ENCODE measurements at places on chromosomes 4 and X.

- no peak for DNase-seq
Measured at GRCh38 chr4:72076562-72076961, 44.8 kb downstream of the NPFFR2 start.

- DNase-seq = no peak
Measured at GRCh38 chrX:23389196-23389792, 54.6 kb downstream of the PTCHD1 start.

DNA sequence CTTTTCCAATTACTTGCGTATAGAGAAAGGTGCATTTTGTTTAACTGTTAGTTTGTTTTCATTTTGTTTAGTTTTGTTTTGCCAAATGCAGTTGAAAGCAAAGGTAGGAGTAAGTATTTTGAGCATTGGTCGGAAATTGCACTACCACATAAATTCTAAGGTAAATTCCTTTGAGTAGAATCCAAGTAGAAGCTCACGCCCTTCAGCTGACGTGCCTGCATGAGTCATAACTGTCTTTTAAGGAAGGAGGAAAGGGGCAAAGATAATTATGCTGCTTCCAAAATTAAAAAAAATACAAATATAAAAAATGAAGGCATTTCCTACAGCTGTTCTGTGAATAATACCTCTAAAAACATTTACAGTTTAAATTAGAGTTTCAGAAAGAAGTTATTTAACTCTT lies 110.2 kb upstream of the MYOZ2 start:
- no peak for DNase-seq

DNA sequence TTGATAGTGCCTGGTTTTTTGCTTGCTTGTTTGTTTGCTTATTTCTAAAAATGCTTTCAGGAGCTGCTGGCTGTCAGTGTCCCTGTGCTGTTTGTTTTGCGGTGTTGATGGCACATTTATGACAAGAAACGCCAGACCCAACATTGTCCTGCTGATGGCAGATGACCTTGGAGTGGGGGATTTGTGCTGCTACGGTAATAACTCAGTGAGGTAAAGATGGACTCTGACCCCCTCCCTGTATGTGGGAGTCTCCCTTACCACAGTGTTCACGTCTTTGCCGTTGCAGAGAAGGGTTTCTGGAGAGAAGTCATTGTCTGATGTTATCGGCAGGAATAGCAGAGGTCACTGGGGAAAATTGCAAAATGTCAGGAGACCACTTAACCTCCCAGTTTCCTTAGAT lies at the start of gene ARSH:
ARSH (plus strand) TSS at position 52 of the 400 bp plus-strand sequence; CDS start at position 119, 67 bp downstream.
- no peak for DNase-seq

- DNase-seq = no peak
Measured at GRCh38 chrX:42678133-42678532, 99.8 kb downstream of the PPP1R2C start.

DNA sequence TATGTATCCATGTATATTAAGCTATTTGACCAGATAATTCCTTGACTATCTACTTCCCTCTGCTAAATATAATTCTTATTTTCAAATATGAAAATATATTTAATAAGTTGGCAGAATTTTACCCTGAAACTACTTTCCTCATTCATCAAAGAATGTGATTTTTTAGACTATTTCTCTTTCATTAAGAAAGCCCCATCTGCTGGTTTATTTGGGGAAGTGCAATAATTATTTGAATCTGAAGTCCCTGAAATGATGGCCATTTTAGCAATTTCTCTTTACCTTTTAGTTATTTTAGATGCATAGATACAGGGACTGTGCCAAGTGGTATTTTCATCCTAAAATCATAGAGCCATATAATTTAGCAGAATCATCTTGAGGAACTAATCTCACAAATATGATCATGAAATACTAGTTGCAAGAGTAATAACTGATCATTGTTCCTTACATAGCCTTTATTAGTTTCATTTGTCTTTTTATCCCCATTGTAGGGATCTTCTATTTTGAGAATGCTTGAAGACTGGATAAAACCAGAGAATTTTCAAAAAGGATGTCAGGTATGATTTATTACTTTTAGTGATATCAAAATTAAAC lies 39.0 kb downstream of the ENPEP start:
- DNase-seq = no peak

DNA sequence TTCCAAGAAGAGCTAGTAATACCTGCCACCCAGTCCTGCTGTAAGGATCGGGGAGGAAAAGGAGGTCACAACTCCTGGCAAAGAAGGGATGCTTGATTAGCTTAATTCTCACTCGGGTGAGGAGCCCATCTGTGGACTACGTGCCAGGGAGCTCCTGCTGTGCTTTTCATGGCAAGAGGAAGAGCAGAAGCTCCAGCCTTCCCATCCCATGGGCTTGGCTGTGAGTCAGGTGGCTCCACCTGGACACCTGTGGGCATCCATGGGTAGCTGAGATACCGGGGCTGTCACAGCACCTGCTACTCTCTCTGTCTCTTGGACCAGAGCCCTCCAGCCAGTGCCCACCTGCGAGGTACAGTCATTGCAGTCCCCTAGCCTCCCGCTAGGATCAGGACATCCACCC lies 18.0 kb downstream of the CLNK start:
- no peak for DNase-seq

DNA sequence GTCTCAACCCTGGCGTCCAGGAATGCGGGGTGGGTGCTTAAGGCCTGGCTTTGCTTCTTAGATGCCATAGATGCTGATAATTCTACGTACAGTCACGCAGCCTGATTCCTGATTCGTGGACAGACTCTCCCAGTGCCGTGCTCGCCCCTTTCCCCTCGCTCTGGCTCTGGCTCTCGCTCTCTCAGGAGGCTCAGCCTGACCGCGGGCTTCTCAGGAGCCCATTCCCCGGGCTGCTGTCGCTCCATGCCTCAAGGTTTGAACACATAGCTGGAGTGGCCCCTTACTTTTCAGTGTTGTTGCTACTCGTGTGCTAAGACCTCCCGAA lies 59.2 kb upstream of the ZC4H2 start:
- no peak for DNase-seq

DNA sequence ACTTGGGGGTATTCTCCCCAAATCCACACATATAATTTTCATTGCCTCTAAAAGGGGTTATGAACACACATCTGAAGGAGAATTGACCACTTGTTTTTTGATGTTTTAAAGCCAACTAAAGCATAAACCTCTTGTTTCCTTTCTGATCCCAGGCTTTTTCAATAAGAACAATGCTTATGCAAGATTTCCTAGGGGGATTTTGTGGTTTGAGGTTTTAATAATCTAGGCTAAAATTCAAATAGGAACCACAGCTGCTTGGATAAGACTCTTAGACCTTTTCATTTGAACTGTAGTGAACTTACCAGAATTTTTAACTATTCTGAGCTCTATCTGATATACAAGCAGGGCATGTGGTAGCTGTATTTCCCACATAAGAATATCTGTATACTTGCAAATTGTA lies 651.1 kb downstream of the ANKRD50 start:
- no peak for DNase-seq

DNA sequence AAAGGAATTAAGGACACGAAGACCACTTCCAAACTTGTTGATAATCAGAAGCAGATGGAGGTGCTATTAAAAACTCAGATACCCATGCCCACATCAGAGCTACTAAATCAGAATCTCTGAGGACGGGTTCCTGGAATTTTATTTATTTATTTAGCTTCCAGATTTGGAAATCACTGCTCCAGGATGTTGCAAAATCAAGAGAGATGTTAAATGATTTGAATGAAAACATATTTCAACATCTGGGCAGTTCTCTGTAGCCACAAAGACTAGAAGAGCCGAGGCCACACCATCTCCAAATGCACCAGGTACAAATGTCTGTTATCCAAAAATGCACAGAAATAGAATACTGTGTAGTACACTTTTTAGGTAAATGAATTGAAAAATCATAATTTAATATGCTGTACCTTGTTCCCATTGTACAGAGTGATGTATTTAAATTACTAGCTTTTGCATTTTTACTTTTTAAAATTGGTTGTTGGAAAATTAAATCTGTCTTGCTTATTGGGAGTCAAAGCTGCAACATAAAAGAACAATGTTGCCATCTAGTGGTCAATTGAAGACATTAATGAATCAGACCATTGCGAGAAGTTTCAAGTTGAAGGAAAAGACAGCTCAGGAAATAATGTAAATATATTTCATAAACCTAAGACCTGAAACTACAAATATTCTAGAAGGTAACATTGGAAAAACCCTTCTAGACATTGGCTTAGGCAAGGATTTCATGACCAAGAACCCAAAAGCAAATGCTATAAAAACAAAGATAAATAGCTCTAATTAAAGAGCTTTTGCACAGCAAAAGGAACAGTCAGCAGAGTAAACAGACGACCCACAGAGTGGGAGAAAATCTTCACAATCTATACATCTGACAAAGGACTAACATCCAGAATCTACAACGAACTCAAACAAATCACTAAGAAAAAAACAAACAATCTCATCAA lies 151.3 kb upstream of the TTC29 start:
- no peak for DNase-seq

GRCh38 chrX:153875391-153876111 lies 10.4 kb downstream of the L1CAM start:
- peak; percentile 72 for DNase-seq

DNA sequence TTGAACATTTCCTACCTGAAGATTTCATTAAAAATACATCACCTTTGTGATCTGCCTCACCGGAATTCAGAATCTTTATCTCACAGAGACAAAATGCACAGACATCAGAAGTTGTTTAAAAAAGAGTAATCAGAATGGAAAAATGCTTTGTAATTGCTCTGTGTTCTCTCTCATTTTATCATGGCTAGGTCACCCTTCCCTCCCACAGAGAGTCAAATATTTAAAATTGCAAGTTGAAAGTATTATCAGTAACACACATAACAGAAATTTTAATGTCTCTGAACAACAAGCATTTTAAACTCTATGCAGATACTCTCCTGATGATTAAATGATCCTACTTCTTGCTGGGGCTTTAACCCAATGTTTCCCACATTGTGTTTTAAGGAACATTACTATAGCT lies 362.0 kb downstream of the CBLL2 start:
- DNase-seq = no peak

GRCh38 chrX:151009582-151009981 lies 26.4 kb downstream of the HMGB3 start:
- no peak for DNase-seq

DNA sequence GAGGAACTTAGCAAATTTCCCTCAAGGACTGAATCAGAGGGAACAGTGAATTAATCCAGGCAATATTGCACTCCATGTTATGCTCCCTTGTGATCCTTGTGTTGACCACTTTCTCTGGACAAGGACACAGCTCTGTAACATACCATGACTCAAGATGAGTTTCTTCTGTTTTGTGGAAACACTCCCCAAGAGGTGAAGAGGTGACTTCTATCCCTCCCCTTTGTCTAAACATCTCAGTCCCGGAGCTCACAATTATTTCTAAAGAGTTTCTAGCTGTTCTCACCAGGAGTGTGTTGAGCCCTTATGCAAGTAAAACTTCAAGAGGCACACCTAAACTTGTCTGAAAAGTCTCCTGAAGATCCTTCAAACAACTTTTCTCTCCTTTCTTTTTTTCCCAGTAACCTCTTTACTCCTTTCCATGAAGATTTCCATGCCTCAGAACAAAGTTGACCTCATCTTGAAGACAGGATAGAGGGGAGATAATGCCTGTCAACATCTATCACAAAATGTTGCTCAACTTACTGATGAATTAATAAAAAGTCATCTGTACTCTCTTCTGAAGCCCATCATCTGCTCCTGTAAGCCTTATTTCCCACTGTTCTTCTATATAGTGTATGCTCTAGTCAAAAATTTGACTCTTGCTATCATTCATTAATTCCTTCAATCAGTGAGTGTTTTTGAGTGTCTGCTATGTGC lies 429.1 kb downstream of the SPRY1 start:
- no peak for DNase-seq

GRCh38 chr4:101027721-101028120 lies 319.6 kb downstream of the PPP3CA start:
- DNase-seq = no peak

- no peak for DNase-seq
Measured at GRCh38 chr4:187903700-187904099, 91.9 kb upstream of the ZFP42 start.

- DNase-seq = no peak
Measured at GRCh38 chr4:38495446-38495845, 168.6 kb upstream of the KLF3 start.

DNA sequence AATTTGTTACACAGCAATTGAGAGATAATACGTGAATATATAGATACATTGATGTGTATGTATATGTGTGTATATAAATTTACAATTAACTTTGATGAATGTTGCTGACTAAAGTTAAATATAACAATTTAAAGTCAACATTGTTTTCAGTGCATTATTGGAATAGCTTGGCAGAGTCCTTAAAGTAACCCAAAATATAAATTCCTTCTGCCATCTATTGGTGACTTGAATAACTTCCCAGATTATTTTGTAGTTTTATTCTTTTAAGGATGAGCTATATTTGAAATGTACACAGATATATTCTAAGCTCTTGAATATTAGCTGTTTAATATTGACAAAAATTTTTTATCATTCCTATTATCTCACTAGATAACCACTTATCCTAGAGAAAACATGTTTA lies 298.2 kb upstream of the FSTL5 start:
- DNase-seq = no peak

DNA sequence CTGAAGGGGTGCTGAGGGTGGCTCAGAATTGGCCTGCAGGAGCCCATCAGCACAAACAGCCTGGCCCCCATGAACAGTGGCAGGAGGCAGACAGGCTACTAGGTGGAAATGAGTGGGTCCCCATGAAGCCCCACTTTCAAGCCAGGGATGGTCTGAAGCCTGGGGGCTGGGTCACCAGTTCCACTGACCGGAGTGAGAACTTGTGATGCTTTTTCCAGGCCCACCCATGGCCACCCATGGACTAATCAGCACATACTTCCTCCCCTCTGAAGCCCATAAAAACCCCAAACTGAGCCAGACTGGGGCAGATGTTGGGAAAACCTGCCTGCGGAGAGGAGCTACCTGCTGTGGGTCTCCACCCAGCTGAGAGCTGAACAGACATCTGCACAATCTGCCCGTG lies 284.1 kb downstream of the EVC2 start:
- DNase-seq = no peak

DNA sequence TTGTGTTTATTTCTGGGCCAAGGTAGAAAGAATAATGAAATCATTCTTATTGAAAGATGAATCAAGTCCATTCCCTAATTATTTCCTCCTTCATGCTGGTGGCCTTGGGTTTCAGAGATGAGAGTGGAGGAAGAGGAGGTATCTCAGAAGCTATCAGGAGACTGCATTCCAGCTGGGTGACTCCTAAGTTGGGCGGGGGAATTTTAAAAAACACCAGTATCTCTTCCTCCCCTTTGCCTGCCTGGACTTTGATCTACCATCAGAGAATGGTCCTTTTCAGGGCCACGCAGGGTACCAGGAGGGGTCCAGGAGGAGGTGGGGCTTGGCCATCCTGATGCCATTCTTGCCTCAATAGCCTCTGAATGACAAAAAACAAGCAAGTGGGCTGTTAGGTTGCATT lies 104.4 kb downstream of the ASMT start:
- no peak for DNase-seq

DNA sequence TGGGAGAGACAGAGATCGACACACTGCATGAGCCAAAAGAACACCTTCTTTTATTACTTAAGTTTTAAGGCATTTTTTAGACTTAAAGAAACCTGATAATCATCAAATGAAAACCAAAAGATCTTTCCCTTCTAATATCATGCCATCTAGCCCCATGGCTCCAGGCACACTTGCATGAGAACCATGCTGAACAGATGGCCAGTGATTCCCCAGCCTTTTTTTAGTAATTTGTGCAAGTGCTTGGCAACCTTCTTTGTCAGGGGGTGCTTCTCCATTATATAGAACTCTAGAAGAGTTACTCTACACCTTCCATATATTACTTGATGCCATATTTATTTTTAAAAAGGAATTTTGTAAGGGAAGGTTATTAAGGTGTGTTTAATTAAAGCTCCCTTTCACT lies 182.2 kb upstream of the TEX13C start:
- no peak for DNase-seq

GRCh38 chr4:6889101-6889735 lies 20.4 kb upstream of the TBC1D14 start:
- DNase-seq = no peak

All from stimulated activated naive CD8-positive, alpha-beta T cell treated with anti-CD3 and anti-CD28 coated beads, Interleukin-15, Interleukin-2, amounts not matched to agents 100 U/mL and 50 U/mL, for 24 hours (primary cell).